ENCODE measurements at places on chromosomes 5 and 9. TPM values are rescaled to one million over a fixed set of nuclear protein-coding genes. Genes with fewer than 3 reads are reported as not detected.

- no peak overlapping the region for H3K27ac ChIP-seq
- H3K4me3 ChIP-seq, result no peak overlapping the region
- no peaks in the 10 kb centered on the region for H3K27me3 ChIP-seq
- H3K4me1 ChIP-seq, result no peaks in the 10 kb centered on the region
Observed at GRCh38 chr5:175840050-175840841, 31.1 kb upstream of the CPLX2 start.

The NEUROG1 gene
- total RNA-seq, result not detected

The PTRH1 gene
- total RNA-seq, result 35.4 TPM

GRCh38 chr9:80020530-80020929 lies 448.8 kb downstream of the TLE4 start:
- H3K36me3 ChIP-seq, result no peaks in the 10 kb centered on the region
- DNase-seq, result no peak
- H3K4me3 ChIP-seq, result no peak overlapping the region
- no peaks in the 10 kb centered on the region for H3K27me3 ChIP-seq

The TAF11L5 gene
- total RNA-seq, result not detected

DNA sequence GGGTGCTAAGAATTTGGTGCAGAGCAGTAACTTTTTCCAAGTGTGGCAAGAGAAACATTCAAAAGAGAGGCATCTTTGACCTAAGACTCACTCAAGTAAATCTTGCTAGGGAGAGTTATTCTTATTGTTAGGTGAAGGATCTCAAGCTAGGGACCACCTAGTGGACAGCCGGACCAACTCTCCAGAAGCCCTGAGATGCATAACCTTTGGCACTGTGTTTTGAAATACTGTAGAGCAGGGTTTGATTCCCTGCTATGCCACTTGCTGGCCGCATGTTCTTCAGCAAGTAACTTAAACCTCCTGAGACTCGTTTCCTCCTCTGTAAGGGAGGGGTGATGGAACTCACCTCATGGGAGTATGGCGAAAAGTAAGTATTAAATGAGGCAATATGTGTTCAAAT lies 336.1 kb upstream of the ADAMTSL1 start:
- H3K27ac ChIP-seq, result no peak overlapping the region
- H3K4me1 ChIP-seq, result no peaks in the 10 kb centered on the region
- H3K36me3 ChIP-seq, result no peaks in the 10 kb centered on the region
- no peak for DNase-seq

Measured in tibial nerve (tissue), 4 donors.